Stimulated activated CD8-positive, alpha-beta memory T cell treated with anti-CD3 and anti-CD28 coated beads, Interleukin-4, amount 100 ng/mL, for 48 hours (primary cell): ENCODE measurements at places on chromosomes 3 and 15.

GRCh38 chr3:57100046-57100695 lies 39.7 kb downstream of the SPATA12 start:
- DNase-seq = peak; percentile 80

- no peak for DNase-seq
These were observed 153.2 kb downstream of the CTNNB1 start for GRCh38 chr3:41352510-41352909.

GRCh38 chr3:9074079-9074478 lies 110.8 kb upstream of the RAD18 start:
- DNase-seq = no peak

DNA sequence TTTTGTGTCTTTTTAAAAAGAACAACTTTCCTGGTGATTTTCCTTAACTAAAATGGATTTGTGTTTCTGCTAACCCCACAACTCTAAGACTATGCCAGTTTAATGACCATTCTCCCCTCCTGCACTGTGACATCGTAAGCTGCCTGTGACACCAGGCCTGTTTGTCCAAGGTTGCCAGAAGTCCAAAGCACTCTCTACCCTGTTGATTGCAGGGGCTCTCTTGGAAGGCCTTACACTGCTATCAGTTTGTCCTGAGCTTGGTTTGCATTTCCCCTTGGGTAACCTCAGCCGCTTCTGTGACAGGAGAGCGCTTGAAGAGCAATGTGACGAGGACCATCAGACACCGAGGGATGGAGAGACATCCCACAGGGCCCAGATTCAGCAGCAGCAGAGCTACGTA lies 55.8 kb downstream of the CDAN1 start:
- no peak for DNase-seq

DNA sequence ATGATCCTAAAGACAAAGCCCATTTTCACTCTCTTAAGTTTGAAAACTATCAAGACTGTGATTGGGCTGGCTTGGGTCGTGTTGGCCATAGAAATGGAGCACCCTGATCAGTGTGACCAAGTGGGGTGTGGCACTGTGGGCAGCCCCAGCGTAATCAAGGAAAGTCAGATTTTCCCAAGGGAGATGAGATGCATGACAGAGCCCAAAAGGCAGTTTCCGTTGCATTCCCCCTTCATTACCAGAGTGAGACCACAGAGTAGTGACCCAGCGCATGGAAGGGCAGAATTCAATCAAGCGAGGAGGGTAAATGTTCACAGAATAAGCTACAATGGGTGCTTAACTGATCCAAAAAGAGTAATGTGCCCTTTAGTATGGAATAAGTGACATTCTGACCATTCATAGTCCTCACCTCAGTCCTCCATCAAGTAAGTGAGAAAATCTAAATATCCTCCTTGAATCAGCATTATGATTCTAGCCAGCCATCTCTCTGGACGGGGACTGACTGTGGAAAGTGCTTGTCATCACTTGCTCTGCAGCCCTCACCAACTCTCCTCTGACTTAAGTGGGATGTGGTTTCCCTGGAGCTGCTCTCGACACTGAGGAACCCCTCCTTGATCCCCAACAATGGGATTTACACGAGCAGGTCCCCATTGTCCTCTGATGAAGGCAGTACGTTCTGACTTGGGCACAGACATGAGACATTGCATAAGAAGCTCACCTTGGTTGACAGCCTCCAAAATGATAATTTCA lies 430.5 kb downstream of the OCA2 start:
- DNase-seq = no peak

DNA sequence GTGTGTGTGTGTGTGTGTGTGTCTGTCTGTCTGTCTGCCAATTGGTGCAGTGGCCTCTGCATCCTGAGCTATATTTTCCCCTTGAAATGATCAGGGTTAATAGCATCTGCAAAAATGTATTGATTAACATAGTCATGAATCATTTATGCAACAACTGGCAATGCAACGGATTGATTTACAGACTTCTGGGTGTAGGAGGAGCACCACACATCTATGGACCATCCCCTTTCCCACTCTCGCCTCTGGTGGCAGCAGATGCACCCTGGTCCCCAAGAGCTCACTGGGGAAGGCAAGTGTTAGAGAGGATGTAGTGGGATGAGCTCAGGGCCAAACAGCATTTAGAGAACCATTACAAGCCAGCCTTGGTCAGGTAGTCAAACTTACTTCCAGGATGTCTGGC lies 272.7 kb upstream of the C2CD4B start:
- no peak for DNase-seq

DNA sequence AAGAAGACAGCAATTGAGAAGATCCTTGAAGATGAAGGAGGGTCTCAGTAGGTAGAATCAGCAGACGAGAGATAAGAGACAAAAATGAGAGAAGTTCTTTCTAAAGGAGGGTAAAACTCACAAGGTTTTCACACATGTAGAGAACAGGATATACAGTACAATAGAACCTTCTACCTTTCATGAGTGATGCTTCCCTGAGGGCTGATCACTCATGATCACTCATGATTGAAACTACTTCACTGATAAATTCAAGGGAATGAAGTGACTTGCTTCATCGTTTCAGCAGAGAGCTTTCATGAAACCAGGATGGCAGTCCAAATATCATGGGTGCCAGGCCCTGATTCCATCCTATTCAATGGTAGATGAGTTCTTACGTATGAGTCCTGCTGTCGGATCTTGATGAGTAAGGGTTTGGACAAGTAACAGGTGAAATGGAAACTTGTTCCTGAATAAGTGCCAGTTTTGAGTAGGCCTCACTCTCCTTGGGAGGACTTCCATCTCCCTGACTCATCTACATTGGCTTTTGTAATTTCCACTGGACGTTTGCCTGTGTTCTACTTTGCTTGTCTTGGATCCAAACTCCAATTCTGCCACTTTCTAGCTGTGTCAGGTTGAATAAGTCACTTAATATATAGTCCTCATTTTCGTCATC lies 9.6 kb upstream of the CLDN16 start:
- no peak for DNase-seq

- DNase-seq = no peak
These were observed 109.6 kb upstream of the FXR1 start for GRCh38 chr3:180802837-180803236.

GRCh38 chr3:25589104-25589782 lies 75.5 kb downstream of the TOP2B start:
- DNase-seq = no peak
